Esophagus muscularis mucosa (tissue), 4 donors: ENCODE measurements at places on chromosomes 4 and X. TPM values are rescaled to one million over a fixed set of nuclear protein-coding genes. Genes with fewer than 3 reads are reported as not detected.

DNA sequence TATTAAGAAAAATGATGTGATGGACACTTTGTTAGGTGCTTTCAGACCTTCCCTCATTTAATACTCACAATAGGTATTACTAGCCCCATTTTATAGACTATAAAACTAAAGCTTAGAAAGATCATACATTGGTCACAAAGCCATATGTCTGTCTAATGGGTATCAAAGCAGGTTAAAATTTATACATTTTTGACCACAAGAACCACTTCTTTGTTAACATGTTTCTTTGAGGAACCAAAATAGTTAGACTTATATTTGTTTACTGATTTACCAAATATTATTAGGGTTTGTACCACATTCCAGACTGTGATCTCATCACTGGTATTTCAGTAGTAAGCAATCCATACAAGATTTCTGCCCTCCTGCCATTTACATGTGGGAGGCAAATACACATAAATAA lies 363.3 kb downstream of the NAF1 start:
- DNase-seq, result no peak

DNA sequence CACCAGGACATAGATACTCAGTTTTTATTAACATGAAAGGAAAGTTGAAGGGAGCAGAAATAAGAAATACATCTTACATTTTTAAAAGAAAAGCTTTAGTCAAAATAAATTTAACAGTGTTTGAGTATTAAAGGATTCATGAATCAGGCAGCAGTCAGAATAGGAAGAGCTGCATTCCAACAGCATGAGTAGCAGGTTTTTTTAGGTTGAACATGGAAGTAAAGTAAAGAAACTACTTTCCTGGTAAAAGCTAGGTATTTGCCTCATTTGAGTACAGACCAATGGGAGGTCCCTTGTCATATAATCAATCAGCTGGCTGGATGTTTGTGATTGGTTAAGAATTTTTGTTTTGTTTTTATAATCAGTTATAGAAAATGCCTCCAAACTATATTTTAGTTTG lies 645.9 kb upstream of the INTU start:
- DNase-seq, result no peak

DNA sequence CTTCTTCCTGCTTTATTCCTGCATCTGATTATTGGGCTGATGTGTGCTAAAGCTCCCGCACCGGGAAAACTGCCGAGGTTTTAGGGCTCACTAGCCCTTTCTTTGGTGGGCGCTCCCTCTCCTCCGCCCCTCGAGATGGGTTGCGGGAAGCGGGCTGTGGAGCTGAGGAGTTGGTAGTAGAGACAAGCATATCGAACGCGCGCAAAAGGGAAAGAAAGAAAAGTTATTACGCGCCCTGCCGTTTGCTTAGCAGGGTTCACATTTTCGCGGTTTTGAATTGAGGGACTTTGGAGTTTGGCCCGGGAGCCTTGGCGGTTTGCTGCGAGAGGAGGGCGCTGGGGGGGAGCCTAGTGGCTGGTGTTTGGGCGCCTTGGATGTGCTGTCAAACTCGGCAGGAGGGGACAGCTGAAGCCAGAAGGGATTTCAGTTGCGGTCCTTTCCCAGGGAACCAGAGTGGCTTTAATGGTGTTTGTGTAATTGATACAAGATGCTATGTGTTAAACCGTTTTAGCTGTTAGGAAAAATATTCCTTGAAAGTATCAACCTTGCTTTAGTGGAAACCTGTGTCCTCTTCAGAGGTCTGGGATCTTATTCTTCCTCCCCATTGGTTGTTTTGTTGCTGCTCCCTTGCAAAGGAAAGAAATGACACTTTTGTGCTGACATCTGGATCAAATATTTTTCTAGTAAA lies 1.1 kb downstream of the GAB1 start:
- DNase-seq, result no peak

DNA sequence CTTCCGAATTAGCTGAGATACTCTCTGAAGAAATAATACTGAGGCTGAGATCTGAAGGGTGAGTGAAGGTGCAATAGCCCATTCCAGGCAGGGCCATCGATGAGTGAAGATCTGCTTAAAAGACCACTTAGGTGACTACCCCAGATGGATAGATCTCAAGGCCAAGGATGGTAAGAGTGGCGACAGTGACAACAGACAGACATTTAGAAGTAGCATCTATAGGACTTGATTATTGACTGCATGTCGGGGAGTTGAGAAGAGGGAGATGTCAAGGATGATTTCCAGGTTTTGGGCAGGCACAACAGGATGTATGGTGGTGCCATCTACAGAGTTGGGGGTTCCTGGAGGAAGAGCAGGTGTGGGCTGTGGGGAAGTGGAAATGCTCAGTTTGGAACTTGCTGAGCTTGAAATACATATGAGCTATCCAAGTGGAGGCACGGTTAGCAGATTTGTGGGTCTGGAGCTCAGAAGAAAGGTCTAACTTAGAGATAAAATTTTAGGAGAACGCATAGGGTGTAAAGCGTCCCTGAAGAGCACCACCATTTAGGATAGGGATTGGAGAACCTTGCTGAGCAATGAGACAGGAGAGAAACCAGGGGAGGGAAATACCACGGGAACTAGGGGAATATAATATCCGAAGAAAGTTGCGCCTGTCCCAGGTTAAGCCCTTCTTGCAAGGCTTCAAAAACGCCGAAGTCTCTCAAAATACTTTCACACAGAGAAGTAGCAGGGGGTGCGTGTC lies 688 bp downstream of the UFSP2 start:
- no peak for DNase-seq

GRCh38 chrX:39654952-39655351 lies 442.8 kb downstream of the BCOR start:
- no peak for DNase-seq

- DNase-seq, result no peak
These were observed 43.2 kb downstream of the ANOS1 start for GRCh38 chrX:8688776-8689175.

DNA sequence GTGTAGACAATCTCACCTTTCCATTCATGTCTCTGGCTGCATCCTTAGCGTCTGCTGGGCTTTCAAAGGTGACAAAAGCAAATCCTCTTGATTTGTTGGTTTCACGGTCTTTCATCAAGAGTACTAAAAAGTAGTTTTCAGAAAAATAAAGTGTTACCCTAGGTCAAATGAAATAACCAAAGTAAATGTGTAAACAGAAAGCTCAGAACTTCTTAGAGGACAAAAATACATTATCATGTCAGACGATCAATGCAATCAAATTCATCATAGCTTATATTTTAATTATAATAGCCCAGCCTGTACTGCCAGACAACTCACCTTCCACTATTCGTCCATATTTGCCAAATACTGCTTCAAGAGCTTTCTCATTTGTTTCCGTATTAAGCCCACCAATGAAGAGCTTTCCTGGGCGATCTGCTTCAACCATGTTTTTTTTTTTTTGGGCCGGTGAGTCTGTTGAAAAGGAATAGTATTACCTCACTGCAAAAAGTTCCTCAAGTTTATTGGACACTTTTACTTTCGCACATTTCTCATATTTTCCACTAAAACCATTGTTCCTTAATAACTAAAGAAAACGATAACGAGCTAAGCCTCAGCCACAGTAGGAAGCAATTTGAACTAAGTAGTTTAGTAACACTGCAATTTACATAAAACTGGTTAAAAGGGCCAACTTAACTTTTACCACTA lies 1.4 kb downstream of the RBMX start:
- DNase-seq, result no peak

- DNase-seq, result no peak
These were observed 28.2 kb downstream of the JADE1 start for GRCh38 chr4:128837679-128838078.

DNA sequence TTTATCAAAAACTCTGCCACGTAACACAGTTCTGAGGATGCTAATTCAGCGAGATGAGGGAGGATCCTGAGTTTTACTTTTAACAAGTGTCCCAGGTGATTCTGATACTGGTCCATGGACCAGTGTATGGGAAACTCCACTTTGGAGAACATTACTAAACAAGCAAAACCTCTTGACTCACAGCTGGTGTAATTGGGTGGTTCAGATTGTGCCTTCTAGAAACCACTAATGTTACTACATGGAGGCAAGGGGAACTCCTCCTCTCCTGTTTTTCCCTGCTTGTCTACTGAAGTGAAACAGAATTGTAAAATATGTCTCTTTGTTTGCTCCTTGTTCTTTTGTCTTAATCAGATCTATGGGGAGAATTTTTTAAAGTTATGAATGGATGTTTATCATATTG lies 62.6 kb downstream of the FRAS1 start:
- no peak for DNase-seq

Gene ANXA3
- 194 TPM for total RNA-seq

Gene GYPA
- not detected for total RNA-seq

Gene CTPS2
- total RNA-seq, result 9.8 TPM

Gene NUDT9
- 23.9 TPM for total RNA-seq

Gene SSX3
- total RNA-seq, result not detected
